ENCODE measurements at places on chromosomes 6 and 20. TPM values are rescaled to one million over a fixed set of nuclear protein-coding genes. Genes with fewer than 3 reads are reported as not detected.

GRCh38 chr6:167588920-167589614, 237.6 kb upstream of the AFDN start:
- DNase-seq, result no peak

GRCh38 chr6:37287519-37288157, 29.7 kb upstream of the TMEM217 start:
- DNase-seq, result no peak

The GJA10 gene
- not detected for total RNA-seq

DNA sequence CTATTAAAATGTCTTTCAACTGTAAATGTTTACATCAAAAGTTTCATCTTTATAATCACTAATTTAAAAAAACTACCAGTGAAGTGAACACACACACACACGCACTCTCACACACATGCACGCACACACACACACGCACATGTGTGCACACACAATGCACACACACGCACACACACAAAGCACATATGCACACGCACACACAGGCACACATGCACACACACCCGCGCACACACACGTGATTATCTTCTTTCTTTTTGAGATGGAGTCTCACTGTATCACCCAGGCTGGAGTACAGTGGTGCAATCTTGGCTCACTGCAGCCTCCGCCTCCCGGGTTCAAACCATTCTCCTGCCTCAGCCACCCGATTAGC, 80.0 kb upstream of the FRMD1 start:
- no peak for DNase-seq

GRCh38 chr20:34925341-34925740, 30.3 kb downstream of the GSS start:
- DNase-seq, result no peak

GRCh38 chr6:93731306-93731705, 311.9 kb upstream of the EPHA7 start:
- no peak for DNase-seq

The COL20A1 gene
- not detected for total RNA-seq

The XPO5 gene
- total RNA-seq, result 45.7 TPM

GRCh38 chr6:46393161-46393939, 97.9 kb downstream of the RCAN2 start:
- no peak for DNase-seq

DNA sequence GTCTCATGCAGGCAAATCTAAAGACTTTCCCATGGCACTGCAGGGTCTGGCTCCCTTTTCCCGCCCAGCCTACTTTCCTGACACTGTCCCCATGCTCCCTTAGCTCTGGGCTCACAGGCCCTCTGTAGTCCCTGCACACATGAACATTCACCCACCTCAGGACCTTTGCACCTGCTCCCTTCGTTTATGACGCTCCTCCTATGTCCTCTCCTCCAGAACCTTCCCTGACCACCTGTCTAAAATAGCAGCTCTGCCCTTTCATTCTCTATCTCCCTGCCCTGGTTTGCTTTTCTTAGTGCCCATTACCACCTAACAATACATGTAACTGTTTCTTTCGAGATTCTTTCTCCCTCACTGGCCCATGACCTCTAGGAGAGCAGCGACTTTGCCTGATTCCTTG, 22.3 kb downstream of the HM13 start:
- no peak for DNase-seq

The OR2J3 gene
- not detected for total RNA-seq

DNA sequence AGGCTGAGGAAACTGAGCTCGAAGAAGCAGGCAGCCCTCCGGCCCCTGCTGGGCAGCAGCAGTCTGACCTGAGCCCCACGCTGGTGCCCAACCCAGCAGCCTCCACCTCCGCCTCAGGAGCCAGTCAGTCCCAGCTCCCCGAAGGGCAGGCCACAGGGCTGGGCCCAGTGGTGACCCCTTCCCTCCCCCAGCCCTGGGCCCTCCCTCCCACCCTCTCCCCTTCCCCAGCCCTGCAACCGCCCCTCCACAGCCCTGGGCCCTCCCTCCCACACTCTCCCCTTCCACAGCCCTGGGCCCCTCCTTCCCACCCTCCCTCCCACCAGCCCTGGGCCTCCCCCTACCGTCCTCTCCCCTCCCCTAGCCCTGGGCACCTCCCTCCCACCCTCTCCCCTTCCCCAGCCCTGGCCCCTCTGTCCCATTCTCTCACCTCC, 115.0 kb downstream of the TAF4 start:
- no peak for DNase-seq

DNA sequence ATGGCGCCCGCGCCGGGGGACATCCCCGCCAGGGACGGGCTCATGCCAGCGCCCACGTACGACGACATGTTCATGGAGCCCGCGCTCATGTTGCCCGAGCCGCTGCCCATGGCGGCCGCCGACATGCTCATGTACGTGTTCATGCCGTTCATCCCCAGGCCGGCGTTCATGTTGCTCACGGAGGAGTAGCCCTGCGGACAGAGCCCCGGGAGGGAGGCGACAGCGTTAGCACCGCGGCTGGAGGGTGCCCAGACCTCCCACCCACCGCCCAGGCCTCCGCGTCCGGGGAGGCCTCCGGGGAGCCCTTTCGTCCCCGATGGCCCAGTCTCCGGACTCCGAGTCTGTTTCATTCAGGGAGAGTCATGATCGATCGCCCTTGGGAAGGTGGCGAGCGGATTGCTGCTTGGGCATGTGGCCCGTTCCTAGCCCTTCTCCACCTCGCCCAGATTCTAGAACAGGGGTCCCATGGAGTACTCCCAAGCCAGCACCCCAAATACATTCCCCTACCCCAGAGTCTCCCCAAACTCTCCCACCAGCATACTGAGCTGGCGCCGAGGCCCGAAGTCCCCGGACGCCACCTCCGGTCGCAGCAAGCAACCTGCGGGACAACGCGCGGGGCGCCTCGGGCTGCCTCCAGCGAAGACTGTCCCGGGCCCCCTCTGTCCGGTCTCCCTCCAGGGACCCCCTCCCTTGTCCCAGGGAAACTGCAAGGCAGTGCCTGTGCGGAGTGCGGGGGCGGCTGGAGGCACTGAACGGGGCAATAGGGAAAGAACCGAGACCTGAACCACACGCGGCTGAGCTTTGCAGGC, 1.2 kb downstream of the FOXA2 start:
- no peak for DNase-seq

- DNase-seq, result no peak
These were observed 280.6 kb upstream of the PRDM1 start for GRCh38 chr6:105805501-105806023.

GRCh38 chr6:2850538-2851113, 9.0 kb upstream of the SERPINB1 start:
- no peak for DNase-seq

The SIRPG gene
- total RNA-seq, result not detected

DNA sequence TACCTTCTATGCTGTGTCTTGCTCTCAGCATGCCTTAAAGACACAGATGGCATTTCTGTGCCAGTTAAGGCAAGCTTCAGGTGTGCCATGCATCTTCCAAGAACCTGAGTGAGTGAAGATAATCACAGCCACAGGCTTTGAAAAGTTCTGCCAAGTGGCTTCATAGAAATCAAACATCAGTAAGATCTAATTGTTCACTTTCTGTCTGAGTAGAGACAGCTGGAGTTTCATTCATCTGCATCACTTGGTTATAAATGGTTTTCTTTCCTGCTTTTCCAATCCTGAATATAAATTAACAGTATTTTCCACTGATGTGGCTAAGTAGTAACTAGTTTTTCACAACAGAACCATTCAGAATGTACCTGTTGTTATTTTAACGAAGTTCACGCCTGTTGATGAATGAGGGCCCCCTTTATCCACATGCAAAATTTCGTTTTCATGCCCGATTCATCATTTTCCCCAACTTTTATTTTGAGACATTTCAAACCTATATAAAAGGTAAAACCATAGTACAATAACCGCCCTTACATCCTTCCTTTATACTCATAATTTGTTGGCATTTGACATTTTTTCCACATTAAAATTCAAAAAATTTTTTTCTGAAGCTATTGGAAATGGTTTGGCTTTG, 38.6 kb upstream of the KCNG1 start:
- DNase-seq, result no peak

The FNDC11 gene
- total RNA-seq, result 5.1 TPM

- no peak for DNase-seq
These were observed 26.3 kb upstream of the FYN start for GRCh38 chr6:111899531-111899930.

DNA sequence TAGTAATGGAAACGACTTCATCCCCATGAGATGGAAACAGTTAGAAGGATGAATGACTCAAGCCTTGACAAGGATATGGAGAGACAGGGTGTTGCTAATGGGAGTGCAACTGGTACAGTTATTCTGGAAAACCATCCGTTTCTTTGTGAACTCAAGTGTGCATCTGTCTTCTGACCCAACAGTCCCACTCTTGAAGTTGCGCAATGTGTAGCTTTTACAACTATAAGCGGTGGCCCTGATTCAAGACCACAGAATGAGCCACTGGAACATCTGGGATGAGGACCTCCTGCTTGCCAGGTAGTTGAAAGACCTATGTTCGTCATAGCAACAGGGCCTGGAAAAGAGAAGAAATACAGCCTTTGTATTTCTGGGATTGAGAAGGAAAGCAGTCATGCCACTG, 115.8 kb upstream of the GMDS start:
- DNase-seq, result no peak

GRCh38 chr6:161235776-161236633, 37.9 kb downstream of the AGPAT4 start:
- DNase-seq, result no peak

DNA sequence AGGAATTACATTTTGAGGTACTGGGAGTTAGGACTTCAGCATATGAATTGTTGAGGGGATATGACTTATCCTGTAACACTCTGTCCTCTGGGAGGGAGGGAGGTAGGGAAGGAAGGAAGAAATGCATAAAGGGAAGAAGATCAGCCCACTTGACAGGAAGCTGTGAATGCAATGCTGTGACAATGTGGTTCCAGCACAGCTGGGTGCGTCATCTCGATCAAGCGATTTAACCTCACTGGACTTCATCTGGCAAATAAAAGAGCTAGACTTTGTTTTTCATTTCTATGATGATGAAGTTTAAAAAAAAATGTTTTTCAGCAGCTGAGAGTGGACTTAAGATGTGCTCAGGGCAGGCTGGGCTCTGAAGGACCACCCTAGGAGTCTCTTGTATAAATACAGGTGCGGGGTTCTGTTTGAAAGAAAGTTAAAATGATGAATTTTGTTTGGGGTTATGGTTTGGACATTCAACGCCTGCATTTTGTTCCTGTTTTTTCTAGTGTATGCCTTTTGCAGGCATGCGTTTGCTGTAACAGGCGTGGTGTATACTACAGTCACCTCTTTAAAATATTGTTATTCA, 178.1 kb downstream of the RIMS1 start:
- no peak for DNase-seq

DNA sequence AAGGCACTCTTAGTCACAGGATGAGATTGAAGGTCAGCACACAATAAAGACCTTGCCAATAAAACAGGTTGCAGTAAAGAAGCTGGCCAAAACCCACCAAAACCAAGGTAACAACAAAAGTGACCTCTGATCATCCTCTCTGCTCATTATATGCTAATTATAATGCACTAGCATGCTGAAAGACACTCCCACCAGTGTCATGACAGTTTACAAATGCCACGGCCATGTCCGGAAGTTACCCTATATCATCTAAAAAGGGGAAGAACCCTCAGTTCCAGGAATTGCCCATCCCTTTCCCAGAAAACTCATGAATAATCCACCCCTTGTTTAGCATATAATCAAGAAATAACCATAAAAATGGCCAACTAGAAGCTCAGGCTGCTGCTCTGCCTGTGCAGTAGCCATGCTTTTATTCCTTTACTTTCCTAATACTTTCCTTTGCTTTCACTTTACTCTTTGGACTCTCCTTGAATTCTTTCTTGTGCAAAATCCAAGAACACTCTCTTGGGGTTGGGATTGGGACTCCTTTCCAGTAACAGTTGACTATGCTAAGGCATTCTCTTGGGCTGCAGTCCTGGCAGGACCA, 527.3 kb upstream of the MAP3K7 start:
- no peak for DNase-seq
